ENCODE measurements at places on chromosomes 16 and 17.

DNA sequence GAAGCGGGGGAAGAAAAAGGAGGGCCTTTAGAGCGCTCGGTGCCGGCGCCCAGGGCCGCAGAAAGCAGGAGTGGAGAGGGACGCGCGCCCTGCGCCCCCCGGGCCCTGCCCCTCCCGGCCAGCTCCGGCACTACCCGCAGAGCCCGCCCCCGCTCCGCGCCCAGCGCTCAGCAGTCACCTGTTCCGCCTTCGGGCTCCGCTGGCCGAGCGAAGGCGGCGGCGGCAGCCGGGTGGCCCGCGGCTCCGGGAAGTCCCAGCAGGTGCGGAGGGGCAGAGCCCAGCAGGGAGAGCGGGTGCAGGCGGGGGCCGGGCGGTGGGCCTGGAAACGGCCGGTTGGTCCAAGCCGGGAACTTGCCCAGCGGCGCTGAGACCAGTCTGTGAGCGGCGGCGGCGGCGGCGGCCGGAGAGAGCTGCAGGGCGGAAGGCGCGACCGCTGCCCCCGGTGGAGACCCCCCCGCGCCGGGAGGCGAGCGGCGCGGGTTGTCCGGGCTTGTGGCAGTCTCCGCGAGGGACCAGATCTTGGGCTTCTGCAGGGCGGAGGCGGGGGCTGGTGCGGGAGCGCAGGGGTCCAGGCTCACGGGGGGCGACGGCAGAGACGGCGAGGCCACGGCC is 2.2 kb downstream of the IRX3 start:
- DNase-seq = no peak

GRCh38 chr17:47810200-47810821 is 11.3 kb downstream of the OSBPL7 start:
- DNase-seq = peak; percentile 59

DNA sequence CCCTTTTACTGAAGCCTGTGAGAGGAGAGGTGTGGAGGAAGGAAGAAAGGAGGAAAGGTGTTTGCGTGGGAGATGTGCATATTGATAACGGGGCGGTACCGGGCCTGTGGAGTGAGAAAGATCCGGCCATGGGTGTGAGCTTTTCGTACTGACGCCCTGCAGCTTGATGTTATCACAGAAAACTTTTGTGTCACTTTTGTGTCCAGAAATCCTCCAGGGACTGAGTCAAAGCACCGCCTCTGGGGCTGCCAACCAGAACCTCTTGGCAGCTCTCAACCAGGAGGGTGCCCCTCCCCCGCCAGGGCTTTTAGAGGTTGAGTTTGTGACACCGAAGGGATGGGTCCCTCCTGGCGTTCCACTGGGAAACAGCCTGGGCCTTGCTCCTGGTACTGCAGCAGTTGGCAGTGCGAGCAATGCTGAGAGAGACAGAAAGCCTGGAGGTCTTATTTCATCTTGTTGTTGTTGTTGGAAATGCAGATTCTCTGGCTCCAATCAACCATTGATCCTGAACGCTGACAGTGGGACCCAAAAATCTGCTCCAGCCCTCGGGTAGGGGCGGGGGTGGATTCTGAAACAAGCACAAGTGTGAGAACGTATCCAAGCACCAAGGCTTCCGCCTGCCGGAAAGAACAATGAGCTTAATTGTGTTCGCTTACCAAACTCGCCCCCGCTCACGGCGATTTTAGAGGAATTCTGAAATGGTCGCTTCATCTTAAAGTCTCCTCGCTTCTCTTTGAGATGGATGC is 65.0 kb downstream of the CRISPLD2 start:
- no peak for DNase-seq

DNA sequence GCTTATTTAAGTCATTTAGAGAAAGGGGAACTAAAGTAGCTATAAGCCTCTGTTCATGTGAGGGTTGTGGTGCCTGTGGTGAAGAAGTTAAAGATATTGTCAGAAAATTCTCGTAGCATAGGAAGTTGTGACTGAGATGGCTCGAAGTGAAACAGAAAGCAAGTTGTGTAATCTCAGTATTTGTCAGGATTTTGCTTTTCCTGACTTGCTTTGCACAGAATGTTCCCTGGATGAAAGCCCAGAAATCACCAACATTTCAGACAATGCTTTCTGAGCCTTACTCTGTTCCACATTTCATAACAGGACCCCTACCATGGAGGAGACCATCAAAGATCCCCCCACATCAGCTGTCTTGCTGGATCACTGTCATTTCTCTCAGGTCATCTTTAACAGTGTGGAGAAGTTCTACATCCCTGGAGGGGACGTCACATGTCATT is 10.6 kb downstream of the CALCOCO2 start:
- peak; percentile 53 for DNase-seq

DNA sequence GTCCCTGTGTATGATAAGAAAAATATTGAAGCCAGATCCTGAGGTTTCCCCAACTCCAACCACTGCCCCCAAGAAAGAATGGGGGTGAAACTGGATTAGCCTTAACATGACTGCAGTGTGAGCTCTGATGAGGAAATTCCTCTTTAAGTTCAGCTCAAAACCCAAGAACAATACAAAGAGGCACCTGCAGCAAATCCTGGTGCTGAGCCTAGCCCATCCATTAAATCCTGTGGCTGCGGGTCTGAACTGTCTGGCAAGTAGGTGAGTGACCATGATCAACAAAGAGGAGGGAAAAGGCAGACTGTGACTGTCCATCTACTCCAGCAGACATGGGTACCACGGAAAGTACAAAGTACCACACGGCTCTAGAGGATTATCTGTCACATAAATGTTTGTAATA is 64.2 kb downstream of the CREBBP start:
- DNase-seq = no peak

DNA sequence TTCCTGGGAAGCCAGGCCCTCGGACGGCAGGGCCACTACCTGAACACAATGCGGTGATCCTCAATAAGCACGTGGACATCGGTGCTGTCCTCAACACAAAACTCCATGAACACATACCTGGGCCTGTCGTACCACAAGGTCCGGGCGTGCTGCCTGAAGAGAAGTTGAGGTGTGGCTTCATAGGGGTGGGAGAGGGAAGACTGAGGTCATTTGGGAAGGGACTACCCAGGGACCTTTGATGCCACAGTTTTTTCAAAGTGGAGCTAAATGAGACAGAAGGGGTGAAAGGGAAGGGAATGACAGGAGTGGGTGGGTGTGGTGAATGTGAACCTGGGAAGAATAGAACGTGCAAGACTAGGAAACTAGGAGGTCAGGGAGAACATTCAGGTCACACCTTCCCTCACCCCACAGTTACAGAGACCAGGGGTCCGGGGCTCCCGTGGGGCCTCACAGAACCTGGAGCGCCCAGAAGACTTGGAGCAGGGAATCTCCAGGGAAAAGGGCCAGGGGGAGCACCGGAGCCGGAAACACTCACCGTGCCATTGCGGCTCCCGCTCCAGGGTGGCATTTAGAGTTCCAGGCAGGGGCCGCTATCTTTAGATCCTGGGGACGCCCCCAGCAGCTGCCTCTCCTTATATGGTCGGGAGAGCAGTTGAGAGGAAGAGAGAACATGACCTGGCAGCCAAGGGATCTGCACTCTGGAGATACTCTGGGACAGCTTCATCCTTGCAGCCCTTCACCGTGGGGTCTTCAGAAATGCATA is at the start of gene PTGES3L:
Gene PTGES3L (minus strand): TSS at position 570 of the 763 bp plus-strand sequence. CDS start 27 bp downstream, at position 543.
- DNase-seq = no peak

DNA sequence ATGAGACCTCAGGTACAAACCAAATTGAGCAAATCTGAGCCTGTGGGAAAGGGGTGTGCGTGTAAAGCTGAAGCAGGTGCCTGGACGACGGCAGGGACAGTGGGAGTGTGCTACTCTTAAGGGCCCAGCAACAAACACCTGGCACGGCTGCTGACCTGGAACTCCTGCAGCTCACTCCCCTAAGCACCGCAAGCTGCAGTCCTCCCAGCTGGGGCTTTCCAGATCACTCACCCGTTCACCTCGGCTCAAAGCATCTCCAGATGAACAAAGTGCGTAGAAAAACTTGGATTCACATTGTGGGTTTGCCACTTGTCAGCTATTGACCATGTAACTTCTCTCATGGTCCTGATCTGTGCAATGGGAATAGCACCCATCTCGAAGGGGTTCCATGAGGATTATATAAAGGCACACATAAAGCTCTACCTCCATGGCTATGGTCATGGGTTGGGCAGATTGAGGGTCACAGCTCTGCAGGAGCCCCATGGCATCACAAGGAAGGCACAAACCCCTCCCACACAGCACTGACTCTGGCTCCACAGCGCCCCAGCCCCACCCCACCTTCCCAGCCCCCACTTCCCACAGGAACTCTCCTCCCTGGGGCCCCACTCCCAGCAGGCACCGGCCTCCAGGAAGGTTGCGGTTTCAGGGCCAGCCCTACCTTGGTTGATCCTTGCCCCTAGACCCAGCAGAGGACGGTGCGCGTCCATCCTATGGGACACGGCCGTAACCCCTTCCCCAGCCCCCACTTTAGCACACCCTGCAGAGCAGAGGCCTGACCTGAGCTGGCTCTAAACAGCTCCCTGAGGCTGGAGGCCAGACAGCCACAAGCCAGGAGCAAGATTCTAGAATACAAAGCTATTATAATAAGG is 21.9 kb downstream of the ST3GAL2 start:
- no peak for DNase-seq

- DNase-seq = no peak
Observed at GRCh38 chr17:17698869-17699351, 17.7 kb downstream of the RAI1 start.

DNA sequence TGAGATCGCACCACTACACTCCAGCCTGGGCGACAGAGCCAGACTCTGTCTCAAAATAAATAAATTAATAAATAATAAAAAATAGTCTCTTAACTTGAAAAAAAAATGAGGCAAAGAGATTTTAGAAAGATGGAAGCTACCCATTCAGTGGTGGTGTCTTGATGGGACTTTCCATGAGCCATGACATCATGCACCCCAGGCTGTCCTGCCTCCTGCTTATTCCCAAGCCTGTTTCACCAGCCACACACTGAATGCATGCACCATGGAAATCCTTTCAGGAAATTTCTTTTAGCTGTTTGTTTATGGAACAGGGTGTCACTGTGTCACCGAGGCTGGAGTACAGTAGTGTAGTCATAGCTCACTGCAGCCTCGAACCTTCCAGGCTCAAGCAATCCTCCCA is 8.9 kb upstream of the DLX3 start:
- no peak for DNase-seq

DNA sequence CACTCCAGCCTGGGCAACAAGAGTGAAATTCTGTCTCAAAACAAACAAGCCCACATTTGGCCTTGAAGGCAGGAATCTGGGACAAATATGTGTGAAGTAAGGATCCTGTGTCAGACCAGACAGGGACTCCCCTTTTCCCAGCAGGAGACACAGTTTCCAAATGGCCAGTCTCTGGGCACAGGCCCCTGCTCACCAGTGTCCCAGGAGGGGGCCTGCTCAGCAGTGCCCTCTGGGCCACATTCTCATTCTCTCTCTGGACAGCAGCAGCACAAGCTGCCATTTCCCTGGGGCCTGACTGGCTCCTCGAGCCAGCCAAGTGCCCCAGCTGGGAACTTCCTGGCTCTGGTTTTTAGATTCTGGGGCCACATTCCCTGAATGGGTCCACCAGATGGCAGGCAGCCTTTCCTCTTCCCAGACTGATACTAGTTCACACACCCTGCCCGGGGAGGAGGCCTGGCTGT is 11.7 kb upstream of the MNT start:
- DNase-seq = no peak

DNA sequence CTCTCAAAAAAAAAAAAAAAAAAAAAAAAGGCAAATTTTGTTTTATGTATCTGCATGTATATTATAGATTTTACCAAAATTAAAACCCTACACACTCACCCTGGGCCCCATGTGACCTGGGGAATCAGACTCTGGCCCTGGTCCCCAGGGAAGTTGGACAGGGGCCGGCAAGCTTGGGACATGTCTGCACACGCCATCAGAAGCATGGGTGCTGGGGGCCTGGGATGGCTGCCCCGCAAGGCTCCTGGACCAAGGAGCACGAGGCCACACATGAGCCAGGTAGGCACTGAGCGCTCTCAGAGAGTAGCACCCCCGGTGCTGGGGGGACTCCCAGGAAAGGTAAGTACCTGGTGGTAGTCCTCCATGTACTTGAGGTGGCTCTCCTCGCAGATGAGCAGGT is 39.6 kb downstream of the PPL start:
- no peak for DNase-seq

GRCh38 chr16:88985521-88985920 is 8.5 kb upstream of the CBFA2T3 start:
- no peak for DNase-seq

GRCh38 chr16:54933281-54934011 is 2.8 kb downstream of the IRX5 start:
- no peak for DNase-seq

DNA sequence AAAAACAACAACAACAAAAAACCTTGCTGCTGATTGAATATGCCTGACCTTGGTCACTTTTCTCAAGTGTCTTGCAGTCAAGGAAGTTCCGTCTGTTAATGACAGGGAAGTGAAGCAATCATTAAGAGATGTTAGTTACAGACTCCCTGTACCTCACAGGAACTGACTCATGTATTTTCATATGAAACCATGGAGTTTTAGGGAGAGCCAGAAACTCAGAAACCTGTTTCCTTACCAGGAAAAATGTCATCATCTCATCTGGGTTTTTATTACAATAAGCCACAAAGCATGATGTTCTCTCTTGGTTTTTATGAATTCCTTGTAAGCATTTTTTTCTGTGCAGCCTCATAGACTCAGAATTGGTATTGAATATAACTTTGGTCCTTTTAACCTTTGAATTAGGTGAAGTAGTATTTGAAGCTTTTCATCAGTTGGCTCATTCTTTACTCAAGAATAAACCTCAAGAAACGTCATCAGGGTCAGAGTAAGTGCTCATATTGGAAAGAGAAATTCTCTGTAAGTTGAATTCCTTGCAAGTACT is 10.3 kb downstream of the LYRM1 start:
- peak; percentile 35 for DNase-seq

DNA sequence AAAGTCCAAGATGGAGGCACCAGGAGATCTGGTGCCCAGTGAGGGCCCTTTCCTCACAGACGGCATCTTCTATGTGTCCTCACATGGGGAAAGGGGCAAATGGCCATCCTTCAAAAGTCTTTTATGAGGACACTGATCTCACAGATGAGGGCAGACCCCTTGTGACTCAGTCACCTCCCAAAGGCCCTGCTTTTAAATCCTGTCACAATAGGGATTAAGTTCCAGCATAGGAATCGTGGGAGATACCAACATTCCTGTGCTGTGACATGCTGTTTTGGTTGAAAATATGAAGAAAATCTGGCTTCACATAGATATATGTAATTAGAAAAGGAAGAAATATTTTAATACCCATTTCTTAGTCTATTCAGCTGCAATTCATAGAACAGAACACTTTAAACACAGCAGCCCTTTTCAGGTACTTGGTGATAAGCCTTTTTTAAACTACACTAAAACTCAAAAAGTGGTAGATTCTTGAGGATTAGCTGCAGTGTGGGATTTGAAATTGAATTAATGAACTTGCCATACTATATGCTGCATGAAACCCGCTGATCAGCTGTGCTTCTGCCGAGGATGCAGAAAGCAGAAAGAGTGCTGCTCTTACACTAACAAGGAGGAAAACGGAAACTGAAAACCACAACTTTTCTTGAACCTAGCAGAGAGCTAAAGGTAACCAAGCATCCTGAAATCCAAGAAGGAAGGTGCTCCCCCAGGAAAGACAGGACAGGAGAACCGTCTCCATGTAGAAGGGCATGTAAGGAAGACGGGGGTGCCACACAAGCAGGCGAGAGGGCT is 32.7 kb downstream of the VPS53 start:
- no peak for DNase-seq

All from CD4-positive, alpha-beta T cell treated with Interleukin-15 for 4 hours (primary cell).